ENCODE measurements at places on chromosomes 2 and 18.

DNA sequence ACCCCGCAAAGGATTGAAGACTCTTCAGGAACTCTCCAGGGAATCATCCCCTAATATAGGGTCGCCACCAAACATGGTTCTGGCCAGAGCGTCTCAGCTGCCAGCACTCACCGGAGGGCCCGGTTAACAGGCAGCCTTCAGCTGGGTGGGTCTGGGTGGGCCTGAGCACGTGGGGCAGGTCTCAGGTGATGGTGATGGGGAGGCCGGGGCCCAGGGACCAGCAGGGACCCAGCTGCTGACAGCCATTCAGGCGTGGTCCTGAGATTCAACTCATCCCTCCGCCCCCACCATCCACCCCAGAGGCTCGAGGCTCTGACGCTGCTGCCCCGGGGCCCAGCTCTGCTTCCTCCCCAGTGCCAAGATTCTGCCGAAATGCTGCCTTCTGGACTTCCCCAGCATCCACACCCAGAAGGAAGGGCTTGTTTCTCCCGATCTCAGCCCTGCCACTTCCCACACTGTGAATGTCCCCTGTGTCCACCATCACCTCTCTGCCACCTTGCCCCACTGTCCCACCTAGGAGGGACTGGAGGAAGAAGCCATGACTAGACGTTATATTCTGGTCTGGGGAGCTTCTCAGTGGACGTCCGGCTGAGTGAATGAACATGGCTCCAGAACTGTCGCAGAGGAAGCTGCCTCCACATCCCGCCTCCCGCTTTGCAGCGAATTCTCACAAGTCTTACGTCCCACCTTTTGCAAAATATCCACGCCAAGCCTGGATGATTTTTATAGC is 294.2 kb upstream of the SALL3 start:
- no peak for DNase-seq

DNA sequence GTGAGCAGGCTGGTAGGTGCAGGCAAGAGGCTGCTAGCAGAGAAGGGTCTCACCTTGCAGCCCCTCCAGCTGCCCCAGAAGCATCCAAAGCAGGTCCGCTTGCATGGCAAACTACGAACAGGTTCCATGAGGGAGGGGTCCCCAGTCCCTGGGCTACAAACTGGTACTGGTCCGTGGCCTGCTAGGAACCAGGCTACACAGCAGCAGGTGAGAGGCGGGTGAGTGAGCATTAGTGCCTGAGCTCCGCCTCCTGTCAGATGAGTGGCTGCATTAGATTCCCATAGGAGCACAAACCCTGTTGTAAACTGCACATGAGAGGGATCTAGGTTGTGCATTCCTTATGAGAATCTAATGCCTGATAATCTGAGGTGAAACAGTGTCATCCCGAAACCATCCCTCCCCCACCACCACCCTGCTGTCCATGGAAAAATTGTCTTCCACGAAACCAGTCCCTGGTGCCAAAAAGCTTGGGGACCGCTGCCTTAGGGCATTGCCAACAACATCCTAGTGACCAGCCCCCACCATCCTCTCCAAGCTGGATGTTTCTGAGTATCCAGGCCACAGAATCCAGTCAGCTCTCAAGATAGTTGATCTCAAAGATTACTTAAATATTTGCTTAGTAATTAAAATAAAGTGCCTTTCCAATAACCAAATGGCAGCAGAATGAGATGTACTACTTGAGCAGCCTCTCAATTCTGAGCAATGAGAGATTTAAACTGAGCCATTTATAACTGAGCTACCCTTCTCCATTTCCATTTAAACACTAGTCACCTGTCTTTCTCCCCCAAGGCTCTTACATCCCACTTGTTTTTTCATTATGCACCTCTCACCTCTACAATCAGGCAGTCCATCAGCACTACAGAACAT is 32.4 kb downstream of the LRP2 start:
- no peak for DNase-seq

GRCh38 chr2:13537771-13538349 is 821.1 kb downstream of the TRIB2 start:
- DNase-seq: no peak

GRCh38 chr2:48531141-48531648 is 1.2 kb downstream of the STON1 start:
- no peak for DNase-seq

- DNase-seq: no peak
Measured at GRCh38 chr2:45765007-45765727, 113.7 kb downstream of the PRKCE start.

DNA sequence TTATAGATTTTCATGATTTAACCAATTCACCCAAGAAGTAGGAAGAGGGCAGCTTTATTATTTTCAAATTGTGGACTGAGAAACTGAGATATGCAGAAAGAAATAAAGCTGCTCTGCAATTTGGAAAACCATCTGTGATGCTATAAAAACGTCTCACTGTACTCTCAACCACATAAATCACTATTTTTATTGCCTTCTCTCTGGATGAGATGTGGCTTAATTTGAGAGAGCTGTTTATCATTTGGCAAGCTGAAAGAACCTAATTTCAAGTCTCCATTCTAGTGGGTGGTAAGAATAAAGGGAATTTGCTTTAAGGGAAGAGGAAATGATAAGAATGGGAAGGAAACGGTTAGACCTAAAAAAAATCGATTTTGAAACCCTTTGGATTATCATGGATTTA is 49.9 kb upstream of the CYP1B1 start:
- DNase-seq: no peak

- DNase-seq: no peak
Measured at GRCh38 chr2:138699421-138699820, 80.8 kb downstream of the NXPH2 start.
